Stimulated activated CD8-positive, alpha-beta memory T cell treated with anti-CD3 and anti-CD28 coated beads, Interleukin-7, amount 100 ng/mL, for 48 hours (primary cell): ENCODE measurements at places on chromosomes 12 and 14.

GRCh38 chr12:123962513-123962912 is 10.1 kb downstream of the CCDC92 start:
- no peak for DNase-seq

DNA sequence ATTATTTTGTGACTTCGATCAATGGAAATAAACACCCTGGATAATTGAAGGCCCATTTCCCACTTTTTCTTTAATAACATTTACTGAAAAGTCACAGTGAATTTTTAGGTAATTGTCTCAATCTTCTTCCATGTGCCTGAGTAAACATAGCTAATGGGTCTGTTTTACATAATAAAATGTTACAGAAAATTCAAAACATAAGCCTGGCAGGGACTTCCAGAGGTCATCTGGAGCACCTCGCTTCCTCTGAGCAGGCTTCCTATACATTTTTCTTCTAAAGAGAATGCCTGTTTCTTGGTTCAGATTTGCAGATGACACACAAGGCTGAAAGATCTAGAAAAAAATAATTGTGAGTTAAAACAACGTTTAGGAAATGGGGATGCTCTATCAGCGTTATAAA is 183.8 kb upstream of the PDE3A start:
- DNase-seq, result no peak

DNA sequence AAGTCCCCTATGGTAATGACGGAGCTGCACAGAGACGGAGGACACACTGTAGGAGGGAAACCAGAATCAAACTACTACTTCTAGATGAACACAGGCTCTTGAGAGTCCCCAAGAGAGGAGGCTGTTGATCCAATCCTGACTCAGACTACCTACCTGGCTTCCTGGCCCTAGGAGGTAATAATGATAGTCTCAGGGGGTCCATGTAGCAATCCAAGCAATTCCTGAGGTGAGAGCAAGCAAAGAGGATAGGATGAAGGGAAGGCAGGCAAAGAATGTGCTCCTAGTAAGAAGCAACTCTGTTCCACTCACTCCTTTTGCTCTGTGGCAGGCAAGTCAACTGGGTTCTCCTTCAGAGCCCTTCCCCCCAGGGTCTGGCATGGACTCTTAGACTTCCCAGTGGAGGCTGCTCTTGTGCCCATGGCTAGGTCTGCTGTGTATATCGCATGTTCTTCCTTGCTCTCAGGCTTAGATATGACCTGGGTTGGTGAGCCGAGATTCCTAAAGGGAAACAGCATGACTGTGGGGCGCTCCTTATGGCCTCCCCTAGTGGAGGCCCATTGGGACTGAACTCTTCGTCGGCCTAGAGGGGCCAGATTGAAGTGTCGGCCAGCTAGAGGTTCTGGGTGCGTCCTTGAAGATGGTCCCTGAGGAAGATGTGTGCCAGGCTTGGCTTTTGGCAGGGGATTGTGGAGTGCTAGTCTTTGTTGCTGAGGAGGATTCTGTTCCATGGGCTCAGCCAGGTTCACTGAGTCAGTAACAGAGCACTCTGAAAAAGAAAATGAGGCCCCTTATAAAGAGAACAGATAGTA is 2.1 kb downstream of the TINF2 start:
- DNase-seq, result no peak

GRCh38 chr14:103872481-103873113 is 25.2 kb upstream of the PPP1R13B start:
- DNase-seq, result no peak

DNA sequence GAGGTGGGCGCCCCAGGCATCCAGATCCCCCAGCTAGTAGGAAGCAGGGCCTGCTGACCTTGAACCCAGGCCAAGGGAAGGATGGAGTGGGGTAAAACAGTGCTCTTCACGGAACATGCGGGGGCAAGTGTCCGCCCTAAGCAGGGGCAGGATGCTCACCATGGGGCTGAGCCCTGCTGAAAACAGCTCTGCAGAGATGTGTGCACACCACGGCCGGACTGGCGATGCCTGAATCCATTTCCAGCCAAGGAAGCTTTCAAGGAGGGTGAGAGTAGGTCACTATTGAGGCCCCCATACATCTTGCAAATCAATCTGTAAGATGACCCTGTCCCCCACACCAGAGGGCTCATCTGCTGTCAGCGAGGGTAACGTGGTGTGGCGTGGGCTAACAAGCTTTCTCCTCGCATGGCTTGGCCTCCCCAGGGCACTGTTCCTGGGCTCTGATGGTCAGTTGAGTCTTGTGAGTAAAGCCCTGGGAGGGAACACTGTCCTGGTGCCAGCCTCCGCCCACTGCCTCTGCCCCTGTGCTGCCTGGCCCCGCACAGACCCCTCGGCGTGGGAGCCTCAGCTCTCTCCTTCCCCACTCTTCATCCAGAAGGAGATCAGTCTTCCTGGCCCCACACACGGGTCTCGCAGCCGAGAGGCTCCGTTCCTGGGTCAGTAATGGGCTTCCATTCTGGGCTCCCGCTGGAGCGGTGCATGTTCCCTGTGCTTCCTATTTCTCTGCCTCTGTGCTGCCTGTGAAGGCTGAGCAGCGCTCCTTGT is 69.1 kb downstream of the CCDC92 start:
- no peak for DNase-seq

GRCh38 chr12:53593707-53594106 is 32.5 kb downstream of the ATF7 start:
- DNase-seq, result no peak

DNA sequence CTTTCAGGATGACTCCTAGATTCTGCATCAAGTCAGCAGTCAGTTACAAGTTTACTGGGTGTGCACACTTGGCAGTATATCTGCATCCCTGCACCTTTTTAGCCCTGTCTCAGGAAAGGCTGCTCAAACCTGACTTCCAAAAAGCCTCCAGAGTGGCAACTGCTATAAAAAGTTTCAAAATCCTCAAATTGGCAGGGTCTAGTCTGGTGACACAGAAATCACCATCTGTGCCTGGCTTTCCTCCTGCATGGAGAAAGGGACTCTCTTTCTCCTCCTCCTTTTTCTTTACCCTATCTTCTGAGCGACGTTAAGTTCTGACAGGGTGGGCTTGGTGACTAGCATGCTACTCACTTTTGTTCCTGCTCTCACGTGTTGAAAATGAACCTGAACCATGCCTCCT is 679.5 kb downstream of the C12orf50 start:
- no peak for DNase-seq

DNA sequence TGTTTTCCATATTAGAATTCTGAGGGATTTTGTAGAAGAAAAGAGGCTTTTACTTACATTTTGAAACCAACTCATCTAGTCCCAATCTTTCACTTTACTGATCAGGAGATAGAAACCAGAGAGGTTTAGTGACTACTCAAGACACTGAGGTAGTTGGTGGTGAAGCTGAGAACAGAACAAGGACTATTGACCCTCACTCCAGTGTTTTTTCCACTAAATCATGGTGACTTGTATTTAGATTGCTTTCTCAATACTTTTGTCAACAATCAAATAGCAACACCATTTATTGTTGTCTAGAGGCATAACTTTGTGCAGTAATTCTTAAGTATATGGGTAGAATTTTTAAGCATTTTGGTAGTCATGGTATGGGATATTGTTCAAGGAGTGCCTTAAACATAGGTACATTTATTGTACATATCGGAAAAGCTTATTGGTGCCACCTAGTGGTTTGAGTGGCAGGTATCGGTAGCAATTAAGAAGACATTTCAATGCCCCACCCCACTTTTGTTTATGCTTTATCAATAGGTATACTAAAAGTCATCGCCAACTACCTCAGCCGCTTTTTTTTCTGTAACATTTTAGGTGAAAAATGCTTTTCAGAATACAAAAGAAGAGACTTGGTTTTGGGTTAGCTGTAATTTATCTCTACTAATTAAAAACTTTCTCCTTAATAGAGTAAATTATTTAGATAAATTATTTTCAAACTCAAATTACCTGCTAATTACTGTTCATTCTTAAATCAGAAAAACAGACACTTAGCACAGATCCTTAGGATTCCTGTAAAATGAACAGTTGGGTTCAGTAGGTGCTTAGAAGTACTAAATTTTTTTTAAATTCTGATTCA is 47.3 kb upstream of the PAWR start:
- no peak for DNase-seq

GRCh38 chr14:81252278-81252677 is 31.5 kb upstream of the GTF2A1 start:
- no peak for DNase-seq

DNA sequence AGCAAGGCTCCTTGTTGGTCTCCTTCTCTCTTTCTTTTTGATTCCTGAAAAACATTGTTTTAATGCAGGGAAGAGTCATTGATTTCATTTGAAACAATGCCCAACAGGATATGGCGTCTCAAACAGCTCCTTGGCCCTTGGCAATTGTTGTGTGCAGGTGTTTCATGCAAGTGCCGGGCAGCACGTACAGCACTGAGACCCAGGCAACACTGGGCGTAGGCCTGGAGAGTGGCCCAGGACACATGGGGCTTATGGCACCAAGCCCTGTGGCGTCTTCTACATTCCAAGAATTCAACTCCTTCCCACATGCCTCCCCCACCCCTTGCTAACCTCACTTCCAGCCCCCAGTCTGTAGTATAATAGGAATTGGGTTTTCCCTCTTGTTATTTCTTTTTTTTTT is 230.4 kb downstream of the SPTSSA start:
- no peak for DNase-seq

DNA sequence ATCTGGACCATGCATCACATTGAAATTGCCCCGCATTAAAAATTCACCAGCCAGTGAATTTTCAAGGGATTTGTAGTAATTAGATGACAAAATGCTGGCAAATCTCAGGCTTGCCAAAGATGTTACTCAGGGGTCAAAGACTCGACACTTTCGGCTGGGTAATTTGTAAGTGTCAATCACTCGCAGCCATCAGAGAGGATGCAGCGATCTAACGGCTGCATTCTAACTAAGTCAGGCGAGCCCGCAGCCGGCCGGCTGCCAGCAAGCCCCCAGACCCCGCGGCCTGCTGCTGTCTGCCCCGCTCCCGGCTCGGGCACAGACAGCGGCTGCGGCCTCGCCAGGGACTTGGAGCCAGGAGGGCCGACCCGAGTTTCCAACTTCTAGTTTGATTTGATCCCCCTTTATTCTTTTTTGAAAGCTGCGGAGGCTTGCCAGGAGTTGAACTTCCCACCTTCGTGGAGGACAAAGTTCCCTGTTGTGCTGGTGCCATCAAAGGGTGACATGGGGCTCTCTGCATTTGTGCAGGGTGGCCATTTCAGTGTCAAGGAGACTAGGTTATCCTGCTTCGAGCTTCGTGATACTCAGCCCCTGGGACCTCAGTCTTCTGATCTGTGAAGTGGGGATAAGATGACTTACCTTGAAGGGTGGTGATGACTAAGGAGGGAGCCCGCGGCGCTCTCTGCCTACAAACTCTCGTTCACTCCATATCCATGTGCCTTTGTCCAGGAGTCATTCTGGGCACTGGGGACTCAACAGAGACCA is 169.9 kb downstream of the RBM19 start:
- no peak for DNase-seq

DNA sequence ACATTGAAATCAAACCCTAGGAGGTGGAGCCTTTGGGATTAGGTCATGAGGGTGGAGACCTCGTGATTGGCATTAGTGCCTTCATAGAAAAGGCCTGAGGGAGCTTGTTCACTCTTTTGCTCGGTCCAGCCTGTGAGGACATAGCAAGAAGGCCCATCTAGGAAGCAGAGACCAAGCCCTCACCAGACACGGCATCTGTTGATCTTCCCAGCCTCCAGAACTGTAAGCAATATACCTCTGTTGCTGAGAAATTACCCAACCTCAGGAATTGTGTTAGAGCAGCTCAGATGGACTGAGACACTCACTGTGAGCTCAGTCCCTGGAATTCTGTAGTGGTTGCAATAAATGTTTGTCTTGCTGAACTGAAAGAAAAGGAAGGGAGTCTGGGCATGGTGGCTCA is 116.2 kb upstream of the MAP1LC3B2 start:
- DNase-seq, result no peak

DNA sequence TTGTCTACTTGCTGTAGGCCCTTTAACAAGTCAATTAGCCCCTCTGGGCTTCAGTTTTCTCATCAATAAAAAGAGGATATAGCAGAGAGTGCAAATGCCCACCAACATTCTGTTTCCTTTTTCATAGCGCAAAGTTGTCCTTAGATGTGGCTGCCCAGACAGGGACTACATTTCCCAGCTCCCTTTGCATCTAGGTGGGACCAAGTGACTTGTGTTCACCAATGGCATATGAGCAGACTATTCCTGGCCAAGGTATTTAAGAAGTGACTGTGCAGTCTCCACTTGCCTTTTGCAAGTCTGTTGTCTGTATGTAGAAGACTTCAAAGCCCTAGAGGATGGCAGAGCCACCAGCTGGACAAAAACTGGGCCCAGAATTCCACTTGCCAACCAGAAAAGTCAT is 59.7 kb downstream of the DAO start:
- DNase-seq, result no peak

GRCh38 chr14:61288720-61289119 is 7.6 kb upstream of the TMEM30B start:
- DNase-seq, result no peak

DNA sequence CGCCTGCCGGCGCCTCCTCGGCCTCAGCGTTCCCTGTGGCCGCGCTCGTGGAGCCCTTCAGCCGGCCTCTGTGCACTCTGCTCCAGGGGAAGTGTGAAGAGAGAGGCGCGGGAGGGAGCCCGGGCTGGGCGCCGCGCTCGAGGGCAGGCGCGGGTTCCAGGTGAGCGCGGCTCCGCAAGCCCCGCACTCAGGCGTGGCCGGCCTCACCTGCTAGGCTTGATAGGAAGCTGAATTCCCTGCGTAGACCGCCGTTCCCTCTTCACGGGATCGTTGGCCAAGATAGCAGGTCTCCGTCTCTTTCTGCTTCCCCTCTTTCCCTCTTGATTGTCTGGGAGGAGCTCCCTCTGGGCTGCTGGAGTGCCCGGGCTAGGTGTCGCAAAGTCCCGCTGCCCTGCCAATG is 89.7 kb downstream of the ASCL4 start:
- no peak for DNase-seq
